ENCODE measurements at places on chromosomes 2 and 18. TPM values are rescaled to one million over a fixed set of nuclear protein-coding genes. Genes with fewer than 3 reads are reported as not detected.

The MAP3K19 gene
- not detected for total RNA-seq

The KYNU gene
- total RNA-seq = not detected

The SRD5A2 gene
- not detected for total RNA-seq

The PSMA8 gene
- total RNA-seq = not detected

The HADHB gene
- 17.8 TPM for total RNA-seq

The TFPI gene
- 41.1 TPM for total RNA-seq

The CSRNP3 gene
- total RNA-seq = not detected

The LIPG gene
- total RNA-seq = 15.0 TPM

The SH3BP4 gene
- total RNA-seq = 49.1 TPM

The PRKAG3 gene
- total RNA-seq = not detected

The VWC2L gene
- not detected for total RNA-seq

The IL36RN gene
- not detected for total RNA-seq

The CFAP65 gene
- total RNA-seq = not detected

The TSGA10 gene
- 1.8 TPM for total RNA-seq

The SLC4A3 gene
- 5.0 TPM for total RNA-seq

The SPRED2 gene
- total RNA-seq = 4.1 TPM
